Activated gamma-delta T cell treated with anti-CD3 and anti-CD28 coated beads, Interleukin-2, amount 50 U/mL, for 16 hours (primary cell): ENCODE measurements at places on chromosomes 5 and 9.

DNA sequence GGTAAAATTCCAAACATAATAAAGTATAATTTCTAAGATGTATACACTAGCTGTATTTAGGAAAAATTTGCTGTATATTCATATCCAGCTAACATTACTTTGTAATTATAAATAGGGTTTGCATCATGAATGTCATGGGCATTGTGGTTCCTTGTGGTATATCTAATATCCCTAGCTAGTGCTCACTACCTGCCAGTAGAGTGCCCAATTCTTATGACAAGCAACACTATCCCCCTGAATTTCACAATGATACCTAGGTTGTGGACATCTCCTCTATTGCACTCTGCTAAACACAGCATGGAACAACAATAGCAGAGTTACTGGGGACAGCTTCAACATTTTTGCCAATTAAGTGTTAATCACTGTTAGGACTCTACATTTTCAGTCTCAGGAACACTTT, 1656.5 kb downstream of the EFNA5 start:
- DNase-seq: no peak

DNA sequence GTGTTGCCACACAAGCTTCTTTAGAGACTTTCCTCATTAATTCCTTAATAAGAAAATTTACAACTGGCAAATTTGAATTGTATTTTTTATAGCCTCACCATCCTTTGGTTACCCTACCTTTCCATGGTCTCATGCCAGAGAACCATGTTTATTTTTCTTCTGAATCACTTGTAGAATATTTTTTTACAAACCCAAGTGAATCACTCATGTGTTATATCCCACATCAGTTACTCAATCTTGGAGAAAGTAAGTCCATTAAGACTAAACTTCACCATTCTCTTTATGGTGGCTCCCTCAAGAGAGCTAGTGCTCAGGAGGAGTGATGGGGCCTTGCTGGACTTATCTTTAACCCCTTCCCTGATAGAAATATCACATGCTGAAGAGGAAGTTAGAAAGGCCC, 128.9 kb downstream of the SUSD1 start:
- no peak for DNase-seq

- DNase-seq: no peak
Measured at GRCh38 chr5:157925786-157926671, 67.1 kb upstream of the CLINT1 start.

DNA sequence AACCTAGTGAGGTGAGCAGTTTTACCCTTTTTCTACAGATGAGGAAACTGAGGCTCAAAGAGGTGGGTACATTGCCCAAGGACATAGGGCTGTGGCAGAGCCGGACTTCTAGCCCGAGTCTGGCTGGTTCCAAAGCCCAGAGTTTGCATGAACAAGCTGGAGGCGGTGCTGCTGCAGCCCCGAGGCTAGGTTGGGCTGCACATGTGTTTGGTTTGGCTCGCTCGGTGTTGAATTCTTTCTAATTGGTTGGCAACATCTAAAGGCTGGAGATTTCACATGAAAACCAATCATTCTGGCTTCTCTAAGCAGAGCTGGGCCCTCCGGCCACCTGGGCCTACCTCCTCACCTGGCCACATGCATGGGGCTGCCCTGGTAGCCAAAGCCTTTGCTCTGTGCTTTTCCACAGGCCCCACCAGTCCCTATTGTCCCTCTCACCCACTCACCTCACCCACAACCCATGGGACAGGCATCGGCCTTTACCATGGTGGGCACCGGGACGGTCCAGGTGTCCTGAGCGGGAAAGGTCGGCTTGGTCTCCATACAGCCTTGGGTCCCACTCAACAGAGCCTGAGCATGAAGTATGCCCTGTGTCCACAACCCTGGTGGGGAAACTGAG, 262.3 kb downstream of the NSG2 start:
- no peak for DNase-seq

GRCh38 chr9:86298873-86299272, 16.5 kb upstream of the ISCA1 start:
- DNase-seq: no peak

DNA sequence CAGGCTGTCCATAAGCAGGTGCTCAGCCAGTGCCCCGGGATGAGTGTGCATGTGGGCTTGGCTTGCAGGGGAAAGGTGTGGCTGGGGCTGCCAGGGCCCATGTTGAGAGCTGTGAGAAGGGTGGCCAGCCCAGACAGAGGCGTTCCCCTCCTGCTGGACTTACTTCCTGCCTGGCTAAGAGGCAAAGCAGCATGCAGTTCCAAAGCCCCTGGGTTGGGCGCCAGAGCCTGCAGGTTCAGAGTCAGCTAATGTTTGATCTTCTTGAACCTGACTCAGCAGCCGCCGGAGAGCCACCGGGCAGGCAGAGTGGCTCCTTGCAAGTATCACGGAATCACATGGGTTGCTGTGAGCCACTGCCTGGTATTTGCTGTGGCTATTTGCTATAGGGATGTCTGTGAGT, 168.4 kb upstream of the MAP1B start:
- no peak for DNase-seq

GRCh38 chr9:83043597-83043996, 19.3 kb downstream of the RASEF start:
- DNase-seq: no peak

GRCh38 chr9:88663771-88664419, 128.9 kb downstream of the NXNL2 start:
- DNase-seq: no peak

DNA sequence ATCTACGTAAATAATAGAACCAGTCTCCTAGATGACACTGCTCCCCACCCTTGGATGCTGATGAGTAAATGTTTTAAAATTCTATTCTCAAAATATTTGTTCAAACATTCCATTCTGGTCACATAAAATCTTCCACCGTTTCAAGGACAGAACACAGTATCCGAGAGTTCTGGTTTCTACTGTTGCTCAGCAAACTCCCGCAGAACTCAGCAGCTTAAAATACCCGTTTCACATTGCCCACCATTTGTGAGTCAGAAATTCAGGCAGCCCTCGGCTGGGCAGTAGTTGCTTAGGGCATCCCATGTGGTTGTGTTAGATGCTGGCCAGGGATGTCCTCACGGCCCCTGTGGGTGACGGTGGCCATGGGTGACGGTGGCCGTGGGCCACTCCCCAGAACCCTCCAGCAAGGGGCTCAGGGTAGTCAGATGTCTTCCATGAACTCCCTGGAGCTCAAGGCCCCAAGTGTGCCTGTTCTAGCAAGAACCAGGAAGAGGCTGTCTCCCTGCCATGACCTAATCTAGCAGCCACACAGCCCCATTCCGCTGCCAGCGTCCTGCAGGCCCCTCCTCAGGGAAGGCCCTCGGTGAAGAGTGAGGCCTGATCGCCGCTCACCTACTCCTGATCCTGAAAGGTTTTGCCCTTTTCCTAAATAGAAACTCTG, 17.4 kb downstream of the MGAT1 start:
- no peak for DNase-seq

- no peak for DNase-seq
Measured at GRCh38 chr9:88979021-88979420, 12.2 kb upstream of the S1PR3 start.

GRCh38 chr5:53319315-53319714, 161.1 kb upstream of the FST start:
- DNase-seq: no peak

DNA sequence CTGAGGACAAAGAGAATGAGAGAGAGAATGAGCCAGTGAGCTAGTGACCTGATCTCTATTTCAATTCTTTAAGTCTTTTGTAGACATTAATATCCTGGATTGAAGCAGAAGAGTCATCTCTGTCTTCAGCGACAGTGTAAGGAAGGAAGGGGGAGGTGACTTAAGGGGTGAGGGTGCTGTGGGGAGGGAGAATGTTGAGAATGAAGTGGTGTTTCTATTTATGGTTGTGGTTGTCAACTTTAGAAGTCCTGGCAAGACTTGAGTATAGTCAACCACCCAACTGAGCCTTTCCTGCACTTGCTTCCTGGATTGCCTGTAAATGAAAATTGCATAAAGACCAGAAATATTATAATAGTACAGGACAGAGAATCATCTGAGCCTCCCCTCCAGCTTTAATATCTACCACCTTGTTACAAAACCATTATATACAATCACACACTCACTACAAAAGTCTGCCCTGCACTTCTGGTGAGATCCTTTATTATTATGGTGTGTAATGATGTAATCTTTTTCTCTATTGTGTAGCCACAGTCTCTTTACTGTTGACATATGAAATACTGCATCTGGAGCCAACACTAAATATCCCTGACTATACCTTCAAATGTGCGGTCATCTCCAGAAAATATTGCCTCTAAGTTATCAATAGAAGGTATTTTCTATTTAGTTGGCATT, 91.7 kb downstream of the NTRK2 start:
- DNase-seq: no peak

- DNase-seq: no peak
Measured at GRCh38 chr5:147731431-147732290, 50.9 kb downstream of the JAKMIP2 start.

- DNase-seq: no peak
Measured at GRCh38 chr5:73596705-73597328, 29.2 kb upstream of the ARHGEF28 start.

DNA sequence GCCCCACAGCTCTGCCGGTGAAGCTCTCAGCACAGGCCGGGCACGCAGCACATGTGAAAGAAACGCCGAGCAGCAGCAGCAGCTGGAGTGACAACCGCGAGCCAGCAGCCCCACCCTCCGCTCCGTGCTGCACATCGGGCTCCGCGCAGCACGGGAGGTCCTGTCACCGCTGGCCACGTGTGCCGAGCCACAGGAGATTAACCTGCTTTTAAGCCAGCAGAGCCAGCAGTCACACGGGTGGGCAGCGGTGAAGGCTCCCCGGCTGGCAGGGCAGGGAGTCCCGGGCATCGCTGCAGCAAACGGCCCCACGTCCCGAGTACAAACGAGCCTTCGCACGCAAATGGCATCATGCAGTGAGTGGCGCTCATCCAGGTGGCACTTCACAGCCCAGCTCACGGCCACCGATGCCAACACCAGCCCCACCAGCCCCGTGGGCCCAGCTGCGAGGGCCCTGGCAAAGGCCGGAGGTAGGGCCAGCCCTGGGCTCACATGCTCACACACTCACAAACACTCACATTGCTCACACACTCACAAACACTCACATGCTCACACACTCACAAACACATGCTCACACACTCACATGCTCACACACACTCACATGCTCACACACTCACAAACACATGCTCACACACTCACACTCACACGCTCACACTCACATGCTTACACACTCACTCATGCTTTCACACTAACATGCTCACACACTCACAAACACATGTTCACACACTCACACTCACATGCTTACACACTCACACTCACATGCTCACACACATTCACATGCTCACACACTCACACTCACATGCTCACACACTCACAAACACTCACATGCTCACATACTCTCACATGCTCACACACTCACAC, 11.1 kb downstream of the CCDC187 start:
- no peak for DNase-seq

DNA sequence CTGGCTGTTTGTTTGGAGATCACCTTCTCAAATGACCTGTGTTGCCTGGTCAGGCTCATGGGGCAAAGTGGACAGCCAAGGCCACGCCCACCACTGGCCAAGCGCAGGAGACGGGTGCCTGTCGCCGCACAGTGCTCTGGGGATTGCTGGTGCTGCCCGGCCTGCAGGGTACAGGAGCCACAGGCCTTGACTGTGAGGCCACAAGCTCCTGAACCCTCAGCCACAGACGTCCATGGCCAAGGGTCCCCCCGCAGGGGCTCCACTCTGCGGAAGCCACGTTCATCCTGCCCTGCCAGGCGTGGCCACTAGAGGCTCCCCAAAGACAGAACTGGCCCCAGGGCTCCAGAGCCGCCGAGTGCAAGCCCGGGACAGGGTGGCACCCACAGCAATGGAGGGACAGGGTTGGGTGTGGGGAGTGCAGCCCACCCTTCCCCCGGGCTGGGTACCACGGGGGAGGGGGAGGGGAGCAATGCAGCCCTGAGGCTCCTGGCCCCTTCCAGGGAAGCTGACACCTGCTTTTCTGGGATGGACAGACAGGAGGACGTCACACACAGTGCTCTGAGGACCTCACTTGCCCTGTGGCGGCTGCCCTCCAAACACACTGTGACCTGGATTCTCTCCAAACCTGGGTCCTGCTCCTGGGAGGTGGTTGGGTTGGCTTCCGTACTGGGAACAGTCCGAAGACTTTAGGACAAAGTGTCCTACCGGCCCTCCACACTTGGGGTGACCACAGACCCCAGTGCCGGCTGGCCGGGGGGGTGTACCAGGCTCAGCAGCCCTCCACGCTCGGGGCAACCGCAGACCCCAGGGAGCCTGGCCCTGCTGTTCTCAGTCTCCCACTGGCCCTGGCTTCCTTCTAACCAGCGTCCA, 21.5 kb downstream of the TPPP start:
- peak; percentile 45 for DNase-seq

GRCh38 chr5:126402621-126403555, 20.3 kb upstream of the GRAMD2B start:
- DNase-seq: no peak

- no peak for DNase-seq
Measured at GRCh38 chr9:109098960-109099308, 20.8 kb downstream of the TMEM245 start.

- DNase-seq: peak; percentile 19
Measured at GRCh38 chr9:84296146-84296843, 44.3 kb downstream of the SLC28A3 start.

DNA sequence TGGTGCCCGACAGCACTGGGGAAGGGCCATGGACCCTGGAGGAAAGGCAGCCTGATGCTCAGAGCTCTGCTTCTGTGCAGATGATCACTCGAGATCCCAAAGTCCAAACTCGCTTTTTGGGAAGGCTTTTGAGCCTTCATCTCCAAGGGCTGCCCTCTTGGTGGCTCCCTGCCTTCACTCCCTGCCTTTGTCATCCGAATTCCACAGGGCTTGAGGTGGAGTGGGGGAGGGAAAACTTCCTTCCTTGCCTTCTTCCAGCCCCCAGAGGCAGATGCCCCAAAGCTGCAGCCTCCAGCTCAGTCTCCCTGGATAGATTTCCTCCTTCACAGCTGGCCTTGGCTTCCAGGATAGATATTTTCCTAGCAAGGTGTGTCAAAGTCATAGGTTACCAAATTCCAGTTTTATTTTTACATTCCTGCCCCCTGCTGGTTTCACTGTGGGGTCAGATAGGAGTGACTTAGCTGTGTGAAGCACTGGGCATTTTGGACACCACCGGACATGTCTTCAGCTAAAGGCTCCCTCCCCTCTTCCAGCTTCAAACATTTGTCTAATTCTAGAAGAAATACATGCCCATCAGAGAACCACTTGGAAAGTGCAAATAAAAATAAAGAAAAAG, 268.2 kb downstream of the HSPA4 start:
- DNase-seq: no peak

- no peak for DNase-seq
Measured at GRCh38 chr9:124038239-124038638, 26.7 kb downstream of the LHX2 start.

DNA sequence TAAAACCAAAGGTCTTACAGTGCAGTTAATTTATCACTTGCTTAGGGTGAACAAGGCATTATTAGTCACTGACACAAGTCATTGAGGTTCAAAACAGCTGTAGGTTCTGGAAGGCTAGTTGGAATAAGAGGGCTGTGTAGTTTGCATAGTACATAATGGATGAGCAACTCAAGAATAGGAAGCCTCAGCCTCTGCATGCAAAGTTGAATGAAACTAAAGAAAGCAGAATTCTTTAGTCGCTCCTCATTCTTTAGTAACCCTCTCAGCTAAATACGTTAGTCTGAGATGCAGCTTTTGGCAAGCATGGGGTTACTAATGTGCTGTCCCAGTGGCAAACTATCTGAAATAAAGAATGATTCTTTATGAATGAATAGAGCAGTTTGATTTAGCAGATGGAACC, 74.2 kb downstream of the ADGRV1 start:
- DNase-seq: no peak
